ENCODE measurements at places on chromosomes 11 and 22.

DNA sequence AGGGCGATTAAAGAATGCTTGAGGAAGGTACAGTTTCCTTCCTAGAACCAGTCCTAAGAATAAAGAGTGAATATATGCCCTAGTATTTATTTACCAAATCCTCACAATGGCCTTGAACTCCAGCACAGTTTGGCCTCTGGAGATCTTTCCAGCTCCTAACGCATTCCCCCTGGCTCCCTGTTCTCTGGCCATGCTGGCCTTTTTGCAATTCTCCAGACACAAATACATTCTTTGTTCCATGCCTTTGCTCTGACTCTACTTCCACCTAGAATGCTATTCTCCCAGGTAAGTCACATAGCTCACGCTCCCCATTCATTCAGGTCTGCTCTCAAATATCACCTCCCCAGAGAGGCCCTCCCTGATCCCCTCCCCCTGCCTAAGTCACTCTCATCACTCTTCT, 3.7 kb upstream of the DGKZ start:
- DNase-seq, result no peak

DNA sequence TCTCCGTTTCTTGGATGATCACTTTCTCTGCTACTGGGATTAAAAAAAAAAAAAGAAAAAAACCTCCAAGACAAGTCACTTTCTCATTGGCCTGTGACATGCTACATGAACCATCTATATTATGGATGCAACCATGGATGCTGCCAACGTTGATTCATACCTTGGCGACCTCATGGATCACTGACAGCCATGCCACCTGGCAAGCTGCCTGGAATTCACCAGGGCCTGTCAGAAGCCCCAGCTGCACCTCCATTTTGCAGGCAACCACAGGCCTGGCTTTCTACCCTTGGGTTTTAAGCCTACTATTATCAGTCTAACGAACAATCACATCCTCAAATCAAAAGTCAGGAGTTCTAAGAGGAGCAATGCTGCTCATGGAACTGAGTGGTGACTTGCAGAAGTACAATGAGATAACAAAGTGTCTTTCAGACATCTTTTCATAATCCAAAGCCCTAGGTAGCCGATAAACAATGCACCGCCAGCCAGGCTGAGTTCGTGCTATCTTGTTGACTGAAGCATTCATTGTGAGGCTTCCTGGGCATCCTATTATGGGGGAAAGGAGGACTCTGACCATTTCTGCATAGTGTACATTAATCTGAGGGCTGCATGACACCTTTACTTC, 48.0 kb upstream of the CADM1 start:
- no peak for DNase-seq

- no peak for DNase-seq
Measured at GRCh38 chr11:91373497-91373896, 851.1 kb upstream of the FAT3 start.

- no peak for DNase-seq
Measured at GRCh38 chr11:9849389-9849788, 185.5 kb downstream of the SWAP70 start.

- DNase-seq, result no peak
Measured at GRCh38 chr22:45880091-45880715, 96.8 kb downstream of the WNT7B start.

Data from activated CD8-positive, alpha-beta memory T cell treated with anti-CD3 and anti-CD28 coated beads for 4 hours (primary cell).